Spinal cord (tissue), 10 donors: ENCODE measurements at places on chromosomes 2 and 18. TPM values are rescaled to one million over a fixed set of nuclear protein-coding genes. Genes with fewer than 3 reads are reported as not detected.

DNA sequence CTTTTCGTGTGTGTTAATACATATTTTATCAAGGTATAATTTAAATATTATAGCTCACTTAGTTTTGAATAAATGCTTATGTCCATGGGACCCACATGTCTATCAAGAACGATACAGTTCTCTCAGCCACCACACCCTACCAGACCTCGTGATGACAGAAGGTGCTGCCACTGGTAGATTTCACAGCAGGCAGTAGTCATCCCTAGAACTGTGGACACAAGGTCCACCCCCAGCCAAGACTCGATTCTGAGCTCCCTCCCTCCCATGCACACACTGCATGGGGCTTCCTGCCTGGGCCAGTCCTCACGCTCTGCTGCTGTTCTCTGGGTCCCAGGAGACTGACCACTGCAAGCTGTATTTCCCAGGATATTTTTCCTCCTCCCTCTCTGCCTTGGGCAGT lies 26.5 kb upstream of the CREB1 start:
- no peak for DNase-seq

GRCh38 chr2:169362118-169362893 lies at the start of gene LRP2:
Gene LRP2 (minus strand): TSS chr2:169362534. CDS start chr2:169362399, 135 bp downstream.
- DNase-seq = peak; percentile 62

DNA sequence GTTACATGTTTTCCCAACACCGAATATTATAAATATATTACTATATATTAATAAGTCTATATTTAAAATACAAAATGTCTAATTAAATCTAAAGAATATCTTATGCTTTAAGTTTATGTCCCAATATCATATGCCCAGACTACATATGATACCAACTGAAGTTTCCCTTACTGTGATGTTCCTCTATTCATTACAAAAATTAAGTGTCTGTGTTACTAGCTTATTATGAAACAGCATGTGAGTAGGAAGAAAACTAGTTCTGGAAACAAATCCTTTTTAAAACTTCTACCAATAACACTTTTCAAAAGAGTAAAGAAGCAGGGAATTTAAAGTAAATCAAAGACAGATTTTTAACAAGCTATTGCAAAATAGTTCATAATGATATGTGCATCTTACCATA lies 17.8 kb downstream of the HNRNPLL start:
- DNase-seq = no peak

DNA sequence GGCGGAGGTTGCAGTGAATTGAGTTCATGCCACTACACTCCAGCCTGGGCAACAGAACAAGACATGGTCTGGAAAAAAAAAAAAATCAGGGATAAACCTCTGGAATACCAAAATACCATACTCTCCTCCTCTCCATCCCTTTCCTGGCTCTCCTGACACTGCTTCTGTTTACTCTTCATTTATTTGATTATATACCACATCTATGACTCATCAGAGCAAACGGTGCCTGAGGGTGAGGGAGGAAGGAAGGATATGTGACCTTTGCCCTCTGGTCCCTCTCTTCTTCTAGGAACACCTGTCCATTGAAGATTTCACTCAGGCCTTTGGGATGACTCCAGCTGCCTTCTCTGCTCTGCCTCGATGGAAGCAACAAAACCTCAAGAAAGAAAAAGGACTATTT lies 30.0 kb downstream of the VIL1 start:
- no peak for DNase-seq

GRCh38 chr2:76870581-76870980 lies 651.6 kb downstream of the LRRTM4 start:
- no peak for DNase-seq

GRCh38 chr18:35511428-35511827 lies 13.7 kb upstream of the INO80C start:
- DNase-seq = no peak

INHA gene
- total RNA-seq = 1.4 TPM

RESP18 gene
- total RNA-seq = 1.1 TPM
